ENCODE measurements at places on chromosomes 1 and 21. TPM values are rescaled to one million over a fixed set of nuclear protein-coding genes. Genes with fewer than 3 reads are reported as not detected.

The MFSD2A gene
- 22.3 TPM for total RNA-seq

The TAF12 gene
- 13.1 TPM for total RNA-seq

The TIE1 gene
- 10.7 TPM for total RNA-seq

The GBP6 gene
- 0.31 TPM for total RNA-seq

The LIN28A gene
- total RNA-seq, result not detected

The RGS8 gene
- total RNA-seq, result 5.5 TPM

The NMNAT2 gene
- 153 TPM for total RNA-seq

The USP24 gene
- 48.6 TPM for total RNA-seq

The RAB7B gene
- total RNA-seq, result 1.6 TPM

The SLC27A3 gene
- total RNA-seq, result 21.6 TPM

The TRAF3IP3 gene
- total RNA-seq, result 2.3 TPM

The OSBPL9 gene
- total RNA-seq, result 47.7 TPM

The HOOK1 gene
- total RNA-seq, result 18.9 TPM

The SPRR1B gene
- not detected for total RNA-seq

The LYSMD1 gene
- total RNA-seq, result 17.3 TPM

The ZSWIM5 gene
- total RNA-seq, result 8.7 TPM

The SLFNL1 gene
- total RNA-seq, result 2.4 TPM

The KRTAP12-2 gene
- total RNA-seq, result not detected

The PDPN gene
- total RNA-seq, result 9.7 TPM

The AADACL4 gene
- total RNA-seq, result not detected

The RHOC gene
- total RNA-seq, result 73.7 TPM

The NGF gene
- total RNA-seq, result 1.0 TPM

The TMEM52 gene
- total RNA-seq, result 0.90 TPM

The PTPN7 gene
- total RNA-seq, result 0.61 TPM

The OR2L3 gene
- 0.69 TPM for total RNA-seq

The AIRE gene
- total RNA-seq, result 2.2 TPM

The OXCT2 gene
- 3.5 TPM for total RNA-seq

The KCNK1 gene
- total RNA-seq, result 70.1 TPM

The AJAP1 gene
- 61.6 TPM for total RNA-seq

The ZBED6 gene
- total RNA-seq, result 37.4 TPM

The LENEP gene
- not detected for total RNA-seq

The SLC35D1 gene
- total RNA-seq, result 7.1 TPM

The TARDBP gene
- 168 TPM for total RNA-seq

The TMCC2 gene
- total RNA-seq, result 94.0 TPM

The SELP gene
- 0.22 TPM for total RNA-seq

The CD101 gene
- 6.1 TPM for total RNA-seq

The CENPS gene
- total RNA-seq, result 17.9 TPM

The PRRC2C gene
- total RNA-seq, result 143 TPM

The CSF3R gene
- total RNA-seq, result 12.6 TPM

The PLD5 gene
- total RNA-seq, result 16.2 TPM

Data from dorsolateral prefrontal cortex (tissue), 122 donors.